ENCODE measurements at places on chromosomes 12 and 14.

GRCh38 chr14:24051176-24051788, 527 bp upstream of the CARMIL3 start:
- no peak for DNase-seq

DNA sequence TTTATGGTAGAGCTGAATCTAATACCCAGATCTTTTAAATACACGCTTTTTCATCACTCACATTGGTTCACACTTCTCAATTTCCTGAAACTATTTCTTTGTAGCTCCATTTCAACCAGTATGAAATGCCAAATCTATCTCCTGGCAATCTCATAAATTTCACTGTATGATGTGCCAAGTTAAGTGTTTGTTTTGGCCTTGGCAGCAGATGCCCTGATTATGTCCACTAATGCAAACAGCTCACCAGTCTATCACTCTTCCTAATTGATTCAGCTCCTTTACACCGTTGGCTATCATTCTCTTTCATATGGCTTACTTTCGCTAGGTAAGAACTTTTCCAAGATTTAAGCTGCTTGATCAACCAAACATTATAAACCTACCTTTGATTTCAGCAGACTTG, 58.6 kb downstream of the ZFC3H1 start:
- no peak for DNase-seq

DNA sequence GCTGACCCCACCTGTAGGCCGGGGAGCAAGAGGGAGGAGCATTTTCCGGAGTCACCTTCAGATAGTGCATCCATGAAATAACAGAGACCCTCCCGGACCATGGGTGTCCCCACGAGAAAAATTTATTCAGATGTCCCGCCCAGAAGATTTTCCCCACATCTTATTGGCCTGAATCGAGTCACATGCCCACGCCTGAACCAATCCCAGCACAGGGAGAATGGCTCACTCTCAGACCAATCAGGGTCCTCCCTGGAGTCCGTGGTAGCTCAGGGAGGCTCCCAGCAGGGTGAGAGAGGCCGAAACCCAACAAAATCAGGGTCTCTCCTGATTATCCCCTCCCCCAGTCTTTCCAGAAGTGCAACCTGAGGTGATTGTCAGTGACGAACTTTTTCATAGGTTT, 16.4 kb upstream of the NCOR2 start:
- DNase-seq, result no peak

GRCh38 chr14:89067293-89067972, 243.0 kb downstream of the TTC8 start:
- DNase-seq, result no peak

DNA sequence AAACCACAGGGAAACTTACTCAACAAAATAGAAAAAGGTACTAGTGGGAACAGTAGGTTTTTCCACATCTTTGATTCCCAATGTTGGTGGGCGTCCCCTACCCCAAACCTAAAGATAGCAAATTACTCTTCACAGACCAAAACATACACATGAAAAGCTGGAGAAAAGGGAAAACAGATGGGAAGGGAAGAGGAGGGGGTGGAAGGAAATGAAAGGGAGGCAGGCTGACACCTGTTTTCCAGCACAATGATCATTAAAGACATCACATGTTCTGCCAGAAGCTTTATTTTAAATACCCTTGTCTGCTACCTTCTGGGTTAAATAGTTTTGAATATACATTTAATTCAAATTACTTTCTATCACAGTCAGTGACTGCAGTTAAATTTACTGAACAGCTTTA, 1617.9 kb upstream of the SEL1L start:
- DNase-seq, result no peak
